CD8-positive, alpha-beta T cell (primary cell): ENCODE measurements at places on chromosomes 11 and 22. TPM values are rescaled to one million over a fixed set of nuclear protein-coding genes. Genes with fewer than 3 reads are reported as not detected.

Gene FAM111B
- 0.57 TPM for total RNA-seq

Gene OR51B5
- total RNA-seq, result not detected

Gene DBX1
- total RNA-seq, result not detected

Gene RASSF7
- total RNA-seq, result 15.3 TPM

Gene ENTHD1
- total RNA-seq, result not detected

Gene HBE1
- not detected for total RNA-seq

Gene SLC29A2
- 5.6 TPM for total RNA-seq

DNA sequence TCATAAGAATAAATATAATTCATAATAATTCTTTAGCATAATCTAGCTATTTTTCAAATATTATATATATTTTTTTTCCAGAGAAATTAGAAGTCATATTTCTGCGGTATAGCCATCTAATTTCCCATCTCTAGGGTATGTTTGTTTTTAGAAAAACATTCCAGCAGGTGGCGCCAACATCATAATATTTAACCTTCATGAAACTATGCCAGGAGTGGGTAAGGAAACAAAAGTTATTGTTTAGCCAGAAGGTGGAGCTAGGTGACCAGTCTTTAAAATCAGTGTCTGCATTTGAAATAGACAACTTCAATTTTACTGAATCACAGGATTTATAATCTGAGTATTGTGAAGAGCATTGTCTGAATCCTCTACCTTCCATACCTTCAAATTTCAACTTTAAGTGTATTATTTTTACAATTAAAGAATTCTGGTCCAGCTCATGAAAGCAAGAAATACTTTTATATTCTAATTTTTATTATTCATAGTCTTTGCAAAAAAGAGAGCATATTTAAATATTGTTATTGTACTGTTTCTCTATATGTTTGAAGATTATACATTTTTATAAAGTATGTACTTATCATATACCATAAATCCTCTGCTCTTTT, 15.7 kb upstream of the CCDC179 start:
- peak; percentile 60 for DNase-seq

DNA sequence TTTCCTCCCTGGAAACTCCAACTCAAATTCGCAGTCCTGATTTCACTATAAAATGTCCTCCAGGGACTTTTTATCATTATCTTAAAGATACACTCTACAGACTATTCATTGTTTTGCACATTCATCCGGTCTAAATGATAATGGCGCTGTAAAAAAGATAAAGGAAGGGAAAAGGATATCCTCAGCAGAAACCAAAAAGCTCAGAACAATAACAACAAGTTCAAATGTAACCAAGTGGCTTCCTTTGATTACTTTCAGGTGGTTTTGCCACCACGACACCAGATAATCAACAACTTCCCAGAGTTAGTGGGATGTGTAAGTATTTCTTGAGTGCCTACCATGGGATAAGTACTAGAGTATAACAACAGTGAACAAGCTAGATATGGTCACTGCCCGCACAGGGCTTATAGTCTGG, 26.3 kb downstream of the PRCP start:
- no peak for DNase-seq

DNA sequence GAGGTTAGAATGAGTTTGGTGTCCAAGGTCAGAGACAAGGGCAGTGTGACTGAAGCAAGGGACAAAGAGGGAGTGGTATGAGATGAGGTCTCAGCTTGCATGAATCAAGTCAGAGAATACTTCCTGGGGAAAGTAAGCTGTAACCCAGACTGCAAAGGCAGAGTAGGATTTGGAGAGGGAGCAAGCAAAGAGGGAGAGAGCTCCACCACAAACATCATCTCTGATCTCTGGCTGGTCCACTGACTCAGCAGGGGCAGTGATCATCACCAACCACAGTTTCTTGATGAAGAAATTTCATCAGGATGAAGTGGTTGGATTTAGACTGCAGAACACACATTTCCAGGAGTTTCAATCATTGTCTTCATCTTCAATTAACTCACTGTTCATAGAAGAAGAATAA, 54.9 kb upstream of the HMGXB4 start:
- DNase-seq, result no peak

- DNase-seq, result no peak
Measured at GRCh38 chr11:79514695-79515094, 73.9 kb upstream of the TENM4 start.

DNA sequence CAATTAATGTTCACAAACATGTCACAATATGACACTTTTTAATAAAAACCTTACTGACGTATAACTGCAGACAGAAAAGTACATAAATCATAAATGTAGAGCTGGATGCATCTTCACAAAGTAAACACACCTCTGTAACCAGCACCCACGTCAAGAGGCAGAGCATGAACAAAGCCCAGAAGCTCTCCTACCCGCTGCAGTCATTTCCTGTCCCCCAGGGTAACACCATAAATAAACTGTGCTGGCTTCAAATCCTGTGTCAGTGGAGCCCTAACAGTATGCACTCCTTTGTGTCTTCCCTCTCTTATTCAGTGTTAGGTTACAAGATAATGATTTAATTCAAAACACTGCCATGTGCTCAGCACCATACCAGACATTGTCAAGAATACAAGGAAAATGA, 5.7 kb downstream of the SYT13 start:
- DNase-seq, result no peak

DNA sequence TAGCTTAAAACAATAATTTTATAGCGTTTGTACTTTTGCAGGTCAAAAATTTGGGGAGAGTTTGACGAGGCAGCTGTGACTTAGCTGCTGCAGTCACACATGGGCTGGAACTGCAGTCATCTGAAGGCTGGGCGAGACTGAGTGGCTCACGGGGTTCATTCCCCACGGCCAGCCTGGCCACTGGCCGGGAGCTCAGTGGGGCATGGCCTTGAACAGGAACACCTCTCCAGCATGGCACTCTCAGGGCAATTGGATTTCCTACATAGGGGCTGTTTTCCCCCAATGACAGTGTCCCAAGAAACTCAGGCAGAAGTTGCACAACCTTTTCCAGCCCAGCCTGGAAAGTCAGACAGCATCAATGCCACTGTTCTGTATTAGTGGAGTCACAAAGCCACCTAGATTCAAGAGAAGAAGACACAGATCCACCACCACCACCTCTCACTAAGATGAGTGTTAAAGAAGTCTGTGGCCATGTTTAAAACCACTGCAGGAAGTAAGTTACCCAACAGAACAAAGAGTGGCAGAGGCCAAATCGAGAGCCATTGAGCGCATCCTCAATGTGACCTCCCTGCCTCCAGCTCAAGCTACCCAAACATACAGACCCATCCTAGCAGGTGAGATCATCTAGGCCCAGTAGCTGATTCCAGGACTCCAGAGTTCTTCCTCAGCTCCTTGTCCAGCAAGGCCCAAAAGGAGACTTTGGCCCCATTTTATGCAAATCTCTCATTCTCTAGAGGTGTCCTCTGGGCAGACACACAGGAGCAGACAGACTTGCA, 618.7 kb upstream of the CADM1 start:
- DNase-seq, result no peak

DNA sequence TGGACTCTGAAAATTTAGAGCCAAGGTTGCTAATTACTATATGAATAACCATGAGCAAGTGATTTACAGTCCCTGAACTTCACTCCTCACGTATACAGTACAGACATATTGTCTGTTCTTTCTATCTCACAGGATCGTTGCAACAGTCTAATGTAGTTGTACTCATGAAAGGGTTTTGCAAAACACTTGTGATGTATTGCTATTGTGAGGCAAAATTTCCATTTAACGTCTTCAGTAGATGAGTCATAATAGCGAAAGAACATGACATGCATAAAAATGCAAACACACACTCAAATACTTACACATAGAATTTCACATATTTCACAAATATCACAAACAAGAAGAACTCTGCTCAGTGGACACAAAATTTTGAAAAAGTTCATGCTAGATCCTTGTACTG, 134.6 kb upstream of the TRPC6 start:
- DNase-seq, result no peak

DNA sequence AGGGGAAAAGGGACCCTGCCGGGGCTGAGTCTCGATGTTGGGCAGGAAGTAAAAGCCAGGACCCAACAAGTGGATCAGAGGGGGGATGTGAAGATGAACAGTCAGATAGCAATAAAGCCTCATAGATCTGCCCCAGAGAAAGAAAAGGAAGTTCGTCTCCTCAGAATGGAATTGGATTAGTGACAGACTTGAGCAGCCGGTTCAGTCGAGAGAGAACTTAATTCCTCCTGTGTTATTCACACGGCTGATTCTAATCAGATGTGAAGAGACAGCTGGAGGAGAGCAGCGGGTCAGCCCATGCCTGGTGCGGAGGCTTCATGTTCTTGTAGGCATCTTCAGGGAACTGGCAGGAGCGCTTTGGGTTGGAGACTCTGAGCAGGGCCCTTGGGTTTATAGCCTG, 29.3 kb upstream of the CABP7 start:
- DNase-seq, result no peak

- DNase-seq, result no peak
Measured at GRCh38 chr11:16082095-16083055, 274.0 kb downstream of the SOX6 start.

DNA sequence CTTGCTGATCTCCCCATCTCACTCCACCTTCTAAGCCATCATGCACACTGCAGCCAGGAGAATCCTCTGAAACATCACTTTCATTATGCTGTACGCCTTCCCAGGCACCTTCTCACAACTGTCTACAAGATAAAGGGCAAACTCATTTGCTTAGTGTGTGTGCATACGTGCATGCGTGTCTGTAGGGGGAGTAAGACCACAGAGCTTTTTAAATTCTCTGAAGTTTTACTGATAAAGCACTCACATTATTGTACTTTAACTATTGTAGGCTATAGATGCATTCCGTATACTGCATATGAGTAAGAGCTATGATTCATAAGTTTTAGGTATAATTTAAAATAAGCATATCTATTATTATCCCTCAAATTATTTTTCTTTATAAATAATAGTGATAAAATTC, 15.3 kb upstream of the ANKK1 start:
- DNase-seq, result no peak

DNA sequence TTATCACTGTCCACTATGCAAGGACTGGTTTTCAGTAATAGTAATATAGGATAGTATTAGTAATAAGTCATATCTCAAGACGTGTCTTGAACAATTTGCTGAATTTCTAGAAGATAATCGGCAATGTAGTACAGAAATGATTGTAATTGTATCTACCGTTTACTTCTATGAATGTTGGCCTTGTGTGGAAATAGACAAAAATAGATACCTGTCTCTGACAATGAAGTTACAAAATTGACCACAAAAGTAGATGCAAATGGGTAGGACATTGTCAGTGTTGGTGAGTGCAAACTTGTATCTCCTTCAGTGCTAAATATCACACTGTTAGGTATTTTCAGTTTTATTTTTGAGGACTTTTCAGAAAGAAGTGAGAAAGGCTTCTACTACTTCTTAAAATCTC, 43.1 kb downstream of the SVIP start:
- DNase-seq, result no peak

GRCh38 chr11:19786644-19787043, 74.0 kb downstream of the NAV2 start:
- no peak for DNase-seq

DNA sequence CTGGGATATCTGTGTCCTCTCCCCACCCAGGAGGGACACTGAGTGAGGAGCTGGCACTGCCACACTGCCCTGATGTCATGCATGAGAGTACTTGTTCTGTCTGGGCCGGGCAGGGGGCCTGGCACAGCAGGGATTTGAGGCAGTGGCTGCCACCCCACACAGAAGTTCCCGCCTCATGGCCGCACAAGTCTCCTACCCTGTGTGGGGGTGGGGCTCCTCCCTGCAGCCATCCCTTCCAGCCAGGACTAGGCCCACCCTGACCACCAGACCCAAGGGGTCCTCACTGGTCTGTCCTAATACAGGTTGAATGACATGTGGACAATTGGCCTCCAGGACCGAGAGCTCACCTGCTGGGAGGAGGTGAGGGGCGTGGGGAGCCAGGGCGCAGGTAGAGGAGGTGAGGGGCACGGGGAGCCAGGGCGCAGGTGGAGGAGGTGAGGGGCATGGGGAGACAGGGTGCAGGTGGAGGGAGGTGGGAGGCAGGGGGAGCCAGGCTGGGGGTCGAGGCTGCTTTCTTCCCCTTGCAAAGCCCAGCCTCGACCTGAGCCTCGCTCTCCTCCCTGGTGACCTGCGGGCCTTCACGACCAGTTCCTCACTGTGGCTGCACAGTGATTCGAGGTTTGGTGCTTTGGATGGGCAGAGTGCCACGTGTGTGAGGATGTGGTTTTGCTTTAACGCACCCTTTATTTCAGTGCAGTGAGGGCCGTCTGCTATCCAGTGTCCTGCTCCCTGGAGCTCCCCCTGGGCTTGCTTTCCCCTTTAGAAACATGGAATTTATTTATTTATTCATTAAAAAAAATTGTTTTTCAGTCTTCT, 7.4 kb downstream of the LZTR1 start:
- no peak for DNase-seq

DNA sequence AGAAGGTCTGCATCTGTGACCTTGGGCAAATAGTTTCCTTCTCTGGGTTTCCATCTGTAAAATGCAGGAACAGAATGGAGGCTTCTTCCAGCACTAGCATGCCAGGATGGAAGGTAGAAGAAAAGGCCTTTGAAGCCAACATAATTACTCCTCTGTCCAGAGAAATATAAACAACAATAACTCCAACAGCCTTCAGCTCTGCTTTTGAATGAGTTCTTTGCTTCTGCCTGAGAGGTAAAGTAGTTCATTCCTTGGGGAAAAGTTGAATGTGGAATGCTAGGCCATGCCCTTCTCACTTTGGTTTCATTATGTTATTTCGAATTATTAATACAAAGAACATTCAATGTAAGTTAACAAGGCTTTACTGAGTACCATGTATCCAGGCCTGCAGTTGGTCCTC, 61.2 kb upstream of the BLID start:
- no peak for DNase-seq

DNA sequence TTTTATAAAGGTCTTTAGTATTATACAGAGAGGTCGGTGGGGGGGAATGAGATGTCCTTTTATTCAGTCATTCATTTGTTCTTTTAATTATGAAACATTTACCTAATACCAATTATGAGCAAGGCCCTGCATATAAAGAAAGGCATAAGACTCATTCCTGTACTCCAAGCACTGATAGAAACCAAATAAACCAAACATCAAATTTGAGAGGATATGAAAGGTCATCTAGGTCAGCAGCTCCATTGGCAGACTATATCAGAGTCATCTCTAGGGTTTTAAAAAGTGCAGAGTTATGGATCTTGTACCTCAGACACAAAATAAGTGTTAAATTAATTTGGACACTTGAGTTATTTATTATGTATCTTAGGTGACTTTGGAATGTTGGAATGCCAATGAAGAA, 71.5 kb downstream of the CASP12 start:
- no peak for DNase-seq

DNA sequence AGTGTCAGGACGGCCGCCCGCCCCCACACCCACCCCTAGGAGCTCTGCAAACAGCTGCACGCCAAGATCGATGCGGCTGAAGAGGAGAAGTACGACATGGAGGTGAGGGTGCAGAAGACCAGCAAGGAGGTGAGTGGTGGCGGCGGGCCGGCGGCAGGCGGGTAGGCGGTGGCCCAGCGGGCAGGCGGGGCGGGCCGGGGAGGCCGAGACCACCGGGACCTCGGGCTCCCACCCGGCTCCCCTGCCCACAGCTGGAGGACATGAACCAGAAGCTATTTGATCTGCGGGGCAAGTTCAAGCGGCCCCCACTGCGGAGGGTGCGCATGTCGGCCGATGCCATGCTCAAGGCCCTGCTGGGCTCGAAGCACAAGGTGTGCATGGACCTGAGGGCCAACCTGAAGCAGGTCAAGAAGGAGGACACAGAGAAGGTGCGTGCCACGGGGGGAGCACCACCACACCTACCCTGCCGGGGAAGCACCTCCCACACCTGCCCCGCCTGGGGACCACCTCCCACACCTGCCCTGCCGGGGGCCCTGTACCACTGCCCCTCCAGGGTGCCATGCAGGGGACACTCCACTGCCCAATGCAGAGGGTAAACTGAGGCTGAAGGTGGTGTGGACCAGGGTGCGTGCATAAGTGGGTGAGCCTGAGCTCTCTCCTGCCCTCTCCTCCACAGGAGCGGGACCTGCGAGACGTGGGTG, 2.1 kb downstream of the TNNI2 start:
- DNase-seq, result no peak
